Cerebellar nuclear complex (tissue), 1 donor: ENCODE measurements at places on chromosomes 4 and X.

GRCh38 chrX:34918856-34919255 lies 23.7 kb upstream of the FAM47B start:
- DNase-seq = no peak

- no peak for DNase-seq
These were observed 16.7 kb downstream of the TMSB4X start for GRCh38 chrX:12991575-12991974.

DNA sequence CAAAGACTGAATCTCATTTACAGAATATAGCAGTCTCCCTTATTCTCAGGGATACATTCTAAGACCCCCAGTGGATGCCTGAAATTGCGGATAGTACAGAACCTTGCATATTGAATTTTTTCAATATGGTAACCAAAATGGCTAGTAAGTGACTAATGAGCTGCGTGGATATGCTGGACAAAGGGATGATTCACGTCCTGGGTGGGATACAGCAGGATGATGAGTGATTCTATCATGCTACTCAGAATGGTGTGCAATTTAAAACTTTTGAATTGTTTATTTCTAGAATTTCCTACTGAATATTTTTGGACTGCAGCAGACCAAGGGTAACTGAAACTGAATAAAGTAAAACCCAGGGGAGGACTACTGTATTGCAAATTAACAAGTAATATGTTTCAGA lies 66.7 kb downstream of the STAG2 start:
- DNase-seq = no peak

DNA sequence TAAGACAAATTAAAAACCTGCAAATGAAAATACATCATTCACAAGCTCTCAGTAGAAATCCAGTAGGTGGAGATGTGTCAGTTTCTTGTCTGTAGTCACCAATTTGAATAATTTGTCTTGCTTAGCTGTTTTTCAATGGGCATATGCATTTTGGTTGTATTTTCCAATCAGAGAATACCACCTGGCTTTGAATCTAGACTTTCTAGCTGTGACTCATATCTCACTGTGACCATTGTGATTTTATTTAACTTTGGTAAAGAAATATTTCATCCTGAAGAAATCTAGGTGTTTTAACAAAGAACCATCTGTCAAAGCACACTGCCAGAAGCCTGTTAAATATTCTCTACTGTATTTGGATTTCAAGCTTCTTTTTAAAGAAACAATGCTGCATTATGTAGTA lies 1650.6 kb upstream of the IGFBP7 start:
- no peak for DNase-seq

DNA sequence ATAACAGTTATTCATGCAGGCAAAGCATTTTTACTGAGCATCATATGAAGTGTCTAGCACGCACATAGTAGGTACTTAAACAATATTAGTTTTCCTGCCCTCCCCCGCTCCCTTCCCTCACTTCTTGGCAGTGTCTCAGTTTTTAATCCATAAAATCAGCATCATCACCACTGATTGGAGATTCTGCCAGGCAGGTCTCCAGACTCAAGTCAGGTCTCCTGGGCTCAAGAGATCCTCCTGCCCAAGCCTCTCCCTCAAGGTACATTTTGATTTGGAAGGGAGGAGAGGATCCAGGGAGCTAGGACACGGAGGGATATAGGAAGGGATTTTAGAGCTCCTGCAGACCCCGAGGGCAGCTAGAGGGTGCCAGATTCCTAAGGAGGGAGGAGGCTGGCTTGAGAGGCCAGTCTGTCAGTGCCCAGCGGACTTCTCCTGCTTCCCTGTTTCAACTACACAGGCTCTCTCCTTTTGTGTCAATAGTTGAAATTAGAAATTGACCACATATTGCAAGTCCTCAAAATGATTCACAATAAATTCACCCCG lies 4.4 kb upstream of the FAT1 start:
- DNase-seq = no peak

DNA sequence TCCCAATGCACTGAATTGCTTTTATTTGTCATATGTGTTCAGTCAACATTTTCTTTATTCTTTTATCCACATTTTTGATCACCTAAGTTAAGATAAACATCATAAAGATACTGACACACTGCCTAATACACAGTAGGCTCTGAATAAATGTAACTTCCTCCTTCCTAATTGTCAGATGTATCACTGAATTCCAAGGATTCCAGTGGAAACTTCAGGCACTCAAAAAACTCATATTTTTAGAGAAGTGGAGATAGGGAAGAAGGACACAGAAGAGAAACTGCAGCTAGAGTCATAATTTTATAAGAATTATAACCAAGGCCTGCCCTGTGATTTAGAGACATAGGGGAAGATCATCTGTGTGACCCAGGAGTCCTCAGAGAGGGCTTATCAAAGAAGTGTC lies 753.3 kb downstream of the ADGRL3 start:
- no peak for DNase-seq

- no peak for DNase-seq
These were observed 1.1 kb downstream of the GAB1 start for GRCh38 chr4:143337600-143338287.

GRCh38 chr4:124694306-124694705 lies 18.2 kb downstream of the ANKRD50 start:
- no peak for DNase-seq

GRCh38 chrX:40331762-40332161 lies 234.0 kb upstream of the BCOR start:
- DNase-seq = no peak

GRCh38 chr4:183747931-183748670 lies 89.0 kb downstream of the TRAPPC11 start:
- no peak for DNase-seq

DNA sequence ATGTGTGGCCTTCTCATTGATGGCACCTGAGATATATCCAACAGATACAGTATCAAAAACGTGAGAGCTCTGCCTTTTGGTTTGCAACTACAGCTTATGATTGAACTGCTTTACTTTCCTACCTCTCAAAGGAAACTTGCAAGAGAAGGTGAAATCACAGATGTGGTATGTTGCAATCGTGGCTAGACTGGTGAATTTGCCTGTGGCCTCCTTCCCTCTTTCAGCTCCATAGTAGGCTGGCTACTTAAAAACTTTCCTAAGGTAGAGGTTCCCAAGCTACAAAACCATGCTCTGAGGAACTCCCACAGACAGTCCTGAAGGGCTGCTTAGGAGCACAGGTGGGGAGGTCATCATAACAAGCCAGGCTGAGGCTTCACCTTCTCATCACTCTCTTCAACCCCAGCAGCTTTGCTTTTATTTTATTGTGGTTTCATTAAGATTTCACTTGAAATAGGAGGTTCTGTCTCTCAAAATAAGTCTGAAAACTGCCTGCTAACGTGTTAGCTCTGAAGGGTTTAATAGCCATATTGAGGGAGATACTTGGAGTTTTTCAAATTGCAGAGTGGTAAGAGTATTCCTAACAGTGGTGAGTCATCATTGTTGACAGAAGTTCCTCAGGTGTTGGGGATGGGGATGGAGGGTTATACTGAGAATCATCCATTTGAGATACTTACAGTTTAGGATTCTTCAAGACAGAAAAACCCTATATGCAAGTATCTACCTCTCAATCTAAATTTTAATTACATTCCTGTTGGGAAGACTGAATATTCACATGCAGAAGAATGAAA lies 93.5 kb upstream of the UCP1 start:
- no peak for DNase-seq

DNA sequence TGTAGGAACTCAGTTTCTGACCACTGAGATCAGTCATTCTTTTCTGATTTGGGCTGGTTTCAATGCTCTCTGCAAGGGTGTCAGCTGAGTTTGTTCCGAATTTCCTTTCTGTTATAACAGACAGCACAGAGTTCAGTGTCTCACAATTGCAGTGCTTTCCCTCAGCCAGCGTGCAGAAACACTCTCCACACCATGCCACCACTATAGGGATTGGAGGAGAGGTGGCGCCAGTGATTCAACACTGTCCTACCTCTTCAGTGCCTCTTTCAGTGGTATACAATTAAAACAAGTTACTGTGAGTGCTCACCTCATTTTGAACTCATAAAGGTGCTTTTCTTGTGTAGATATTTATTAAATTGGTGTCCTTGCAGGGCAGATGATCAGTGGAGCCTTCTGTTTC lies 413.2 kb upstream of the CXorf51B start:
- no peak for DNase-seq

- no peak for DNase-seq
These were observed 3.7 kb downstream of the ZFP92 start for GRCh38 chrX:153414856-153415510.

- DNase-seq = no peak
These were observed 270.6 kb downstream of the BANK1 start for GRCh38 chr4:102061133-102061532.

GRCh38 chrX:4570151-4570550 lies 856.7 kb upstream of the PRKX start:
- no peak for DNase-seq

GRCh38 chrX:125137521-125137920 lies 182.2 kb upstream of the TEX13C start:
- peak; percentile 1 for DNase-seq

GRCh38 chr4:106773076-106773905 lies 262.8 kb downstream of the DKK2 start:
- no peak for DNase-seq

GRCh38 chrX:88135735-88136134 lies 611.3 kb upstream of the CPXCR1 start:
- DNase-seq = no peak

DNA sequence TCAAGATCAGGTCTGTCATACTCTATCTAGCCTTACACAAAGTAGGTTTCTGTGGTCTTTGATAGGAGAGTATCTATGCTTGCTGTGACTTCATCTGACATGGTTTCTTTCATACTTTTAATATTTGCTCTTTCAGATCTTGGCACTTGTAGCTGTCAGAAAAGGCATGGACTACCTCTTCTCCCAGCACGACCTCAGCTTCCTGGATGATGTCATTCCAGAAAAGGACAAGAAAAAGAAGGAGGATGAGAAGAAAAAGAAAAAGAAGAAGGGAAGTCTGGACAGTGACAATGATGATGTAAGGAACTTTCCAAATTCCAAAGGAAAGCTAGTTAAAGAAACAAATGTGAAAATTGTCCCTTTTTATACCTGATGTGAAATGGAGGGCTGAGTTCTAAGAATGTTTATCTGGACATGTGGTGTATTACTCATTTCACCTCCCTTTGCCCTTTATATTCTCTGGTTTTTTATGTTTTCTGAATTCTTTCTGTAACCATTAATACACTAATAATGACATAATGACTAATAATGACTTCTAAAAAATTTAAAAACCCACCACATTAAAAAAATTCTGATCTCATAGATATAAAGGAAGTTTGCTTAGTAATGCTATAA lies 221.2 kb downstream of the SLC4A4 start:
- no peak for DNase-seq

DNA sequence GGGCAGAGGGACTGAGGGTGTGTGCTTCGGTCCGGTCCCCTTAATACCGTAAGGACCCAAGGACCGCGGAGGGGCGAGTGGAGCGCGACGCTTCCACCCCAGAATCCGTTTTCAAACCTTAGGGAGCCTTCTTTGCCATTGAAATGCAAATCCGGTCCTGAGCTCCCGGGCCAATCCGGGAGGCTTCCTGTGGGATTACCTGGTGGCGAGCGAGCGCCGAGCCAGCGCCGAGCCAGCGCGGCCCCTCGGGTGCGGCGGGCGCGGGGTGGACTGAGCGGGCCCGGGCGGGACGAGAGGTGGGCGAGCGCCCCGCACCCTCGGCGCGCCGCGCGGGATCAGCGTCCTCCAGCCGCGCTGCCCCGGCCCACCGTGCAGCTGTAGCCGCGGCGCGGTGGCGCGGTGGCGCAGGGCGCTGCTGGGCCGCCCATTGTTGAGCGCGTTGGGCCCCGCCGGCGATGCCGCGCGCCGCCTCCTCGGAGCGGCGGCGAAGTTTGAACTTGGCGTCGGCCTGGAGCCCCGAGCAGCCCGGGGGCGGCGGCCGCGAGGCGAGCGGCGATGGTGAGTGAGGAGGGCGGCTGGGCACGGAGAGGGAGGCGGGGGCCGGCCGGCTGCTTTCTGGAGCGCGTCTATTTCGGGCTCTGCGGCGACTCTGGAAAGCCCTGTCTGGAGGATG lies 208.7 kb downstream of the SOWAHB start:
- DNase-seq = no peak
